Left ventricle myocardium inferior (tissue), 1 donor: ENCODE measurements at places on chromosomes 3 and 15. TPM values are rescaled to one million over a fixed set of nuclear protein-coding genes. Genes with fewer than 3 reads are reported as not detected.

DNA sequence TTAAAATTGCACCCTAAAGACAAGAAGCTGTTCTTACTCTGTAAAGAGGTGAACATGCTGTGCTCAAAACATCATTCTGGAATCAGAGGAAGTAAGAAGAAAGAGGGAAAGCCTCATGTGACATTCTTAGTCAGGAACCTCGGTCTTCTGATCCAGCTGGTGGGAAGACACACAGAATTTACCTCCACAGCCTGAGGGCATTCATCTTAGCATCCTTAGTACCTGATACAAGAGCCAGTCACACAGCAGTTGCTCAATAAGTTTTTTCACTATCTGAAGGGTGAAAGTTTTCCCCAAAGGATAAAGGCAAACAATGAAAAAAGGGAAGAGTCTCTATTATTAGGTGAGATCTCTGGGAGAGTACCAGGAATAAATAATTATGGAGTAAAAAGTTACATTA lies 116.8 kb downstream of the SEMA6D start:
- H3K4me1 ChIP-seq, result peaks cover 6% of the 10 kb centered on the region
- no peak overlapping the region for H3K4me3 ChIP-seq
- H3K27ac ChIP-seq, result no peak overlapping the region
- DNase-seq, result no peak

GRCh38 chr15:27655056-27655455 lies 444.1 kb downstream of the OCA2 start:
- H3K4me3 ChIP-seq, result no peak overlapping the region
- H3K4me1 ChIP-seq, result no peaks in the 10 kb centered on the region
- no peaks in the 10 kb centered on the region for H3K27me3 ChIP-seq
- DNase-seq, result no peak
- no peak overlapping the region for H3K27ac ChIP-seq

GRCh38 chr3:126997455-126998038 lies 14.6 kb downstream of the PLXNA1 start:
- H3K4me1 ChIP-seq, result peaks cover 91% of the 10 kb centered on the region
- no peaks in the 10 kb centered on the region for H3K27me3 ChIP-seq
- DNase-seq, result peak; percentile 64

DNA sequence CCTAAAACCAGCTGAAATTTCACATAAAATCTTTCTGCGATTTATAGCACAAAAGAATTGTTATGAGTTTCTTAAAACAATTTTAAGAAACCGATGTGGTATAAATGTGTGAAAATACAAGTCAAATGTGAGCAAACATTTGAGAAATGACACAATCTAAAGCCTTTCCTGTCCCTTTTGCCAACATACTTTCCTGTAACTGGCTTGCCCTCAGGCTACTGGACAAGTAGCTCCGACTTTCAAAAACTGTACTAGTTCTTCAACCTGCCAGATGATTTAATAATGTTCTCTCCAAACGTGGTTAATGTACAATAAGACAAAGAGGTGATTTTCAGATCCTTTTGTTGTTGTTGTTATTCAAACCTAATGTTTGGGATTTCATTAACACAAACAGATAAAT lies 105.9 kb upstream of the ARHGEF26 start:
- H3K4me3 ChIP-seq, result no peak overlapping the region
- H3K36me3 ChIP-seq, result no peaks in the 10 kb centered on the region
- no peaks in the 10 kb centered on the region for H3K27me3 ChIP-seq
- no peak overlapping the region for H3K27ac ChIP-seq
- no peak for DNase-seq

DNA sequence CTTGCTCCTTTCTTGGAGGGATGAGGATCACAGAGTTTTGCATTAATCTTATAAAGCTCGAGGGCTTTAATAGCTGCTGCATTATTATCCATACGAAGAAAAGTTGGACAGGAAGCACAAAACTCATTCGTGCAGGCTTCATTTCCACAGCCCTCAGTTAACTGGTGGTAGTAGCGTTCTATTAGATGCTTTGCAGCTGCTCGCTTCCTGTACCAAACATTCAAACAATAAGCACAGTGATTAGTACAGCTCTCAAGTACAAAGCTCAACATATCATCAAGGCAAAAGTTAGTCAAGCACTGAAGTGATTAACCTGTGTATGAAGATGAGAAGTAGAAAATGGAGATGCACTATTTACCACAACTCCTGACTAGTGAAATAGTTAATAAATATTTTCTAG lies 63.3 kb downstream of the UBE3A start:
- H3K36me3 ChIP-seq, result peaks cover 42% of the 10 kb centered on the region
- no peaks in the 10 kb centered on the region for H3K27me3 ChIP-seq
- DNase-seq, result no peak
- peaks cover 56% of the 10 kb centered on the region for H3K4me1 ChIP-seq
- no peak overlapping the region for H3K27ac ChIP-seq

DNA sequence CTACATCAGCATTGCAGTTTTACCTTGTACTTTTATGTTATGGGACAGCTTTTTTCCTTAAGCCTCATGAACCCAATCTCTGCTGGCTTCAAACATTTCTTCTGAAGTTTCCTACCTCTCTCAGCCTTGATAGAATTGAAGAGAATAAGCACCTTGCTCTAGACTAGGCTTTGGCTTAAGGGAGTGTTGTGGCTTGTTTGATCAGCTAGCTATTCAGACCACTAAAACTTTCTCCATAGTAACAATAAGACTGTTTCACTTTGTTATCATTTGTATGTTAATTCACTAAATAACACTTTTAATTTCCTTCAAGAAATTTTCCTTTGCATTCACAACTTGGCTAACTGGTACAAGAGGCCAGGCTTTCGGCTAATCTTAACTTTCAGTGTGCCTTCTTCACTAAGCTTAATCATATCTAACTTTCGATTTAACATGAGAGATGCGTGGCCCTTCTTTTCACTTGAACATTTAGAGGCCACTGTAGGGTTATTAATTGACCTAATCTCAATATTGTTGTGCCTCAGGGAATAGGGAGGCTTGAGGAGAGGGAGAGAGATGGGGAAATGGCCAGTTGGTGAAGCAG lies 8.1 kb upstream of the TIGIT start:
- H3K4me3 ChIP-seq, result no peak overlapping the region
- no peak for DNase-seq
- H3K4me1 ChIP-seq, result no peaks in the 10 kb centered on the region
- no peaks in the 10 kb centered on the region for H3K36me3 ChIP-seq

GRCh38 chr3:82494977-82495489 lies 733.6 kb upstream of the GBE1 start:
- no peaks in the 10 kb centered on the region for H3K4me1 ChIP-seq
- peaks cover 4% of the 10 kb centered on the region for H3K27me3 ChIP-seq
- H3K27ac ChIP-seq, result no peak overlapping the region
- H3K4me3 ChIP-seq, result no peak overlapping the region
- no peak for DNase-seq

DNA sequence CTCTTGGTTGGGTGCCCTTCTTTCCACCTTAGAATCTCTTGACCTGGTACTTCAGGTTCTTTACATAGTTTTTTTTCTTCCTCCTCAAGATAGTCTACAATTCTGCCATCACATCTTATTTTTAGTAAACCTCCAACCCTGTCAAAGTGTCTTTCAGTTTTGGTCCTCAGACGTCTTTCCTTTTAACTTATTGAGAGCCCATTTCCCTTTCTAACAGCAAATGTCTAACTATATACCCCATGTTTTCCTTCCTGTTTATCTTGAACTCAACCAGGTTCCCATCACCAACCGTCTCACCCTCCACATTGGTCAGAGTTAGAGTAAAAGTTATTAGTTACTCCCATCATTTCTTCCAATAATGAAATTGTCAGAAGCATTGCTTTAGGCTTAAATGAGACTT lies 10.4 kb downstream of the KBTBD12 start:
- no peak for DNase-seq
- peaks cover 16% of the 10 kb centered on the region for H3K4me1 ChIP-seq
- H3K27me3 ChIP-seq, result no peaks in the 10 kb centered on the region
- no peaks in the 10 kb centered on the region for H3K36me3 ChIP-seq
- no peak overlapping the region for H3K27ac ChIP-seq
- no peak overlapping the region for H3K4me3 ChIP-seq

- no peak for DNase-seq
- peaks cover 5% of the 10 kb centered on the region for H3K27me3 ChIP-seq
- no peaks in the 10 kb centered on the region for H3K4me1 ChIP-seq
- no peaks in the 10 kb centered on the region for H3K36me3 ChIP-seq
- no peak overlapping the region for H3K4me3 ChIP-seq
These were observed 229.2 kb downstream of the ZNF621 start for GRCh38 chr3:40753951-40754350.

DNA sequence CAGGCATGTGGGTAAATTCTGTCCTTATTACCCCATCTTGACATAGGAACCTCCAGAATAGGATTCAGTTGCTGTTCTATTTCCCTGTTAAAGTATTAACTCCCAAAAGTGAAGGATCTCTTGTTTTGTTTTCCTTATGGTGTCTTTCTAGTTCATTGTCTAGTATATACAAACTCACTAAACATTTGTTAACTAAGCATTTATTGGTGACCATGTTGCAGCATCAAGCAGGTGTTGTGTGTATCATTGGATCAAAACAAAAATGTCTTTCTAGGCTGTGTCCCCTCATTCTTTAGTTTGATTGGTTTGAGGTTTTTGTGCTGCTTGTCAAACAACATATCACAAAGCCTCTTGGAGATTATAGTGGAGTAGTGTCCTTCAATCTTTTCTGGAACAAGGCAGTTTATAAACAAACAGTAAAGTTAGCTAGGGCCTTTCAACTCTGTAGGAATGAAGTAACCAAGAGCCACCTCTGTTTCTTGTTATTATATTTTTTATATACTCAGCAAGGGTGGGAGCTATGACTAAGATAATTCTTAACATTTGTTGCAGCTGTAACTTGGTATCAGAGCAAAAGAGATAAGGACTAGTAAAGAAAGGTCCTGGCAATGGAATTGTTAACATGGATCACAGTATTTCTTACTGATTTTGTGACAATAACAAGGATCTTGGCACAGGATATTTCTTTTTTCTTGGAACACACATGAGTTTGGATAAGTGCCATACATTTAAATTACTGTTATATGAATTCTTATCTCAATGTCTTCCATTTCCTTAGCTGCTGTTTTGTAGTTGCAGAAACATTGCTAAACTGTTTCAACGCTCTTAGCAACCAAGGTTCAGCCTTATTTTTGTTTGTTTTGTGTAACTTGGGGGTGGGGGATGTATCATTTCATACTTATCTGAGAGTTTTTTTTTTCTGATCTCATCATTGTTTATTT lies 49.3 kb downstream of the TMOD3 start:
- H3K36me3 ChIP-seq, result no peaks in the 10 kb centered on the region
- H3K27ac ChIP-seq, result peak overlapping the region; percentile 73
- H3K27me3 ChIP-seq, result no peaks in the 10 kb centered on the region
- no peak for DNase-seq

- no peak for DNase-seq
- no peaks in the 10 kb centered on the region for H3K27me3 ChIP-seq
- H3K36me3 ChIP-seq, result peaks cover 1% of the 10 kb centered on the region
- no peak overlapping the region for H3K27ac ChIP-seq
These were observed 52.8 kb downstream of the ZMAT3 start for GRCh38 chr3:179018808-179019207.

- H3K27me3 ChIP-seq, result peaks cover 10% of the 10 kb centered on the region
- no peaks in the 10 kb centered on the region for H3K36me3 ChIP-seq
- H3K27ac ChIP-seq, result no peak overlapping the region
- DNase-seq, result peak; percentile 60
These were observed 49.7 kb upstream of the POMGNT2 start for GRCh38 chr3:43155464-43156121.

GRCh38 chr15:88918738-88919137 lies 5.6 kb upstream of the MFGE8 start:
- peak overlapping the region; percentile 69 for H3K27ac ChIP-seq
- no peak overlapping the region for H3K4me3 ChIP-seq

DNA sequence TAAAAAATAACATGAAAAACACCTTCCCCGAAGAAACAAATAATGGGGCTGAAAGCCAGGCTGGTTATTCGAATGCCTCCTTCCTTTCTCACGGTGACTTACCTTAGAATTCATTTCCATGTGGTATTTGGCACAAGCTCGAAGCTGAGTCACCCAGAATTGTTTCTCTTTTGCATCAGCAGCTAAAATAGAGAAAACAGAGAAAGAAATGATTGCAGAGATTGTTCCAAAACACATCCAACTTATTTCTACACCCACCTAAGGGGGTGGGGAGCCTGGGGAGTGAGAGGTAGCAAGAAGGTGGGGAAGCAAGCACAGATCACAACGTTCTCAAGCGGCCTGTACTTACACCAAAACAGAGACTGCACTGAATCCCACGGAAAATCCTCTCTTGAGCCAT lies 104.7 kb downstream of the OSBPL10 start:
- DNase-seq, result no peak
- no peaks in the 10 kb centered on the region for H3K27me3 ChIP-seq
- H3K27ac ChIP-seq, result no peak overlapping the region
- H3K36me3 ChIP-seq, result no peaks in the 10 kb centered on the region
- H3K4me3 ChIP-seq, result no peak overlapping the region

Gene PAQR5
- total RNA-seq, result 0.63 TPM

Gene BTLA
- total RNA-seq, result not detected

Gene SH3GL3
- total RNA-seq, result not detected

Gene BNC1
- 0.11 TPM for total RNA-seq
